ENCODE measurements at places on chromosomes 6 and 20.

DNA sequence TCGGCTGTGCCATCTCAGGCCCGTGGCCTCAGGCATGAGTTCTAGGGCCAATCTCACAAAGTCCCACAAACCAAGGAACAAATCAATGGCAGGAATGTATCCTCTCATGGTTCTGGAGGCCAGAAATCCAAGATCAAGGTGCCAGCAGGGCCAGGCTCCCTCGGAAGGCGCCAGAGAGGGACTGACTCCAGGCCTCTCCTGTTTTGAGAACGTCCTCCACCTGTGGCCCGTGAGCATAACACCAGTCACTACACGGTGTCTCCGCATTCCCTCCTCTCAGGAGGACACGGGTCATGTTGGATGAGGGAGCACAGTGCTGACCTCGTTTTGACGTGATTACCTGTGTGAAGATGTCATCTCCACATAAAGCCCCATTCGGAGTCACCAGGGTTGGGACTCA lies 45.0 kb upstream of the SMOC2 start:
- DNase-seq = no peak

GRCh38 chr6:145656128-145656527 lies 79.2 kb downstream of the EPM2A start:
- DNase-seq = no peak

DNA sequence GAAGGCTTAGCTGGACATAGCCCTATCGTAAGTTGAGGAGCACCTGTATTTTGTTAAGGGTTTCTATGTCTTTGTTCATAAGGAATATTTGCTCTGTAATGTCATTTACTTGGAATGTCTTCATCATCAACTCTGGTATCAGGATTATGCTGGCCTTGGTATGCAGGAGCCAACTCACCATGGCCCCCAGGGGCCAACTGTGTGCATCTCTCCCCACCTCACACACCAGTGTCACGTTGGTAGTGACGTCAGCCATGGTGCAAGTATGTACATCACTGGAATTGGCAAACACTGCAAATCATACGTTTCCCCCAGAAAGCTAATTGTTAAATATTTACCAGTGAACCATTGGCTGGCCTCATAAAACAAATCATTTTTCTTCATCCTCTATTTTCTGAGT lies 70.8 kb downstream of the YTHDF1 start:
- DNase-seq = no peak

GRCh38 chr6:7129360-7129759 lies 21.6 kb downstream of the RREB1 start:
- no peak for DNase-seq

DNA sequence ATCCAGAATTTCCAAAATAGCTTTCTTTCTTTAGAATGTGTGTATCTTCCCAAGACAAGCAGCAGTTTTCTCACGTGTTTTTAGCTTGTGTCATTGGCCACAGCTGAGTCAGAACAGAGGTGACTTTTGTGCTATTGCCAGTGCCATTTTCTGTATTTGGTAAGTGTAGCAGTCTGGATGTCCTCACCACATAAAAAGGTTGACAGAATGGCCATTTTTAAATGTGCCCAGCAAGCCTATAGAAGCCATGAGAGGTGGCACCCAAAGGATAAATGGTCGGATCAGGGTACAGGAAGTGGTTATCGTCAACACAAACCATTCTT lies 269.5 kb upstream of the HSF2 start:
- no peak for DNase-seq

DNA sequence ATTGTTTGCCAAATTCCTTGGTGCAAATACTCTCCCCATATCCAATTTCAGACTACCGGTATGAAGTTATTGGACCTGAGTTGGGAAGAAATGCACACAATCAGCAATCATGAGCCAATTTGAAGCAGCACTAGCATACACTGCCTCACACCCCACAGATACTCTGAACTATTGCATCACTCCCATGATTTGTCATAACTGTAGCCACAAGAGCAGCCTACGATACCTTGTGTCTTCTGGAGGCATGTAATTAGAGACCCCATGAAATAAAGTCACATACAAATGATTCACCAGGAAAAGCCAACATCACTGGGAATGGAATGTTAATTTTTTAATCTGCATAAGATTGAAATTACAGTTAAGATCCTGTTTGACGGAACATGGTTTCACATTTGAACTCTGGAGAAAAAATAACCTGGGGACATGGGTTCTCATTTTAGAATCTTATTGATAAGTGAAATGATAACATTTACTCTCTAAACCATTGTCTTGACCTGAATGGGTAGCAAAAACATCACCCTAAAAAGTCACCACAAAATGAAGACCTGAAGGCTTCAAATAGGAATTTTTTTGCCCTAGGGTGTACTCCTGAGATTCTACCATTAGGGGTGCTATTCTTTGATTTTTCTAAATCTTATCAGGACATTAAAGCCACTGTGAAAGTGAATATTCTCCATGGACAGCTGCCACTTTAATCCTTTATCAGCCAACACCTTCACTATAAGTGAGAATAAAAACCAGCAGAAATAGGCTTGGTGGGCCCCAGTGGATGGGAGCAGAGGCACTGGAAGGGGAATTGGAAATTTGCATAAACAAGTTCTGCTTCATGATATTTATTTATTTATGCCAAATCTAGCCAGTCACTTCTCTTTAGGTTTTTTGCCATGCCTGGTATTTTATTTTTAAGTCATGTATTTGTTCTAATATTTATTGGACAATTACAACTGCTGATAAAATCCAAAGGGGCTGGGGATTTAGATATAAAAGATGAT lies 34.5 kb upstream of the HBS1L start:
- DNase-seq = no peak

DNA sequence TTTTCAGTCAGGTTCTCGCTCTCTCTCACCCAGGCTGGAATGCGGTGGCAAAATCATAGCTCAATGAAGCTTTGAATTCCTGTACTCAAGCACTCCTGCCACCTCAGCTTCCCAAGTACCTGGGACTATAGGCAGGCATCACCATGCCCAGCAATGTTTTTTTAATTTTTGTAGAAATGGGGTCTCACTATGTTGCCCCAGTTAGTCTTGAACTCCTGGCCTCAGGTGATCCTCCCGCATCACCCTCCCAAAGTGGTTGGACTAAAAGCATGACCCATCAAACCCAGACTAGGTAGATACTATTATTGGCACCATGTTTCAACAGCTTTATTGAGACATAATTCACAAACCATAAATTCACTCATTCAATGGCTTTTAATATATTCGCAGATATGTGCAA lies 72.7 kb upstream of the RUNX2 start:
- no peak for DNase-seq

GRCh38 chr6:140344142-140344913 lies 969.9 kb upstream of the CITED2 start:
- no peak for DNase-seq

DNA sequence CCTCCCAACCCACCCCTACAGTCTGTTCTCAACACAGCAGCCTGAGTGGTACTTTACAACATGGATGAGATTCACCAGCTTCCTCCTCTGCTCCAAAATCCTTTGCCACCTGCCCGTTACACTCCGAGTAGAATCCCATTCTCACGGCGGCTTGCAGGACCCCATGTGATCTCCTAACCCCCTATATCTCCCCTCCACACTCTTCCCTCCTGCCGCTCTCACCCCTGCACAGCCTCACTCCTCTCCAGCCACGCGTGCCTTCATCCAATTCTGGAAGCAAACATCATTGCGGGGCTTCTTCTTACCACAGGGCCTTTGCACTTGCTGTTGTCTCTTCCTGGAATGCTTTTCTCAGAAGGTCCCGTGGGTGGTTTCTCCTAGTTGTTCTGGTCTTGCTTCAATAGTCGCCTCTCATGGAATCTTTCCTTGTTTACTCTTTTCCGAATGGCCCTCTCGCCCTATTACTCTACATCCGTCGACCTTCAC lies 472.3 kb downstream of the CDH26 start:
- DNase-seq = no peak

- DNase-seq = no peak
Measured at GRCh38 chr6:2129182-2129621, 116.2 kb downstream of the GMDS start.

DNA sequence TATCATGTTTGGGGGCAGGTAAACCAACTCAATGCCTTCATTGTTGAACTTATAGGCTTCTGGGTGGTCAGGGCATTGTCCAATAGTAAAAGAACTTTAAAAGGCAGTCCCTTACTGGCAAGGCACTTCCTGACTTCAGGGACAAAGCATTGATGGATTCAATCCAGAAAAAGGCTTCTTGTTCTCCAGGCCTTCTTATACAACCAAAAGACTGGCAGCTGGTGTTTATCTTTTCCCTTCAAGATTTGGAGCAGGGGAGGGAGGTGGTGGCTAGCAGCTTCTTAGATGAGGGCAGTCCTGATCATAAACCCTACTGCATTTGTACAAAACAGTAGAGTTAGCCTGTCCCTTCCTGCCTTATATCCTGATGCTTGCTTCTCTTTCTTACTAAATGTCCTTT lies 57.5 kb downstream of the NCOA3 start:
- no peak for DNase-seq

DNA sequence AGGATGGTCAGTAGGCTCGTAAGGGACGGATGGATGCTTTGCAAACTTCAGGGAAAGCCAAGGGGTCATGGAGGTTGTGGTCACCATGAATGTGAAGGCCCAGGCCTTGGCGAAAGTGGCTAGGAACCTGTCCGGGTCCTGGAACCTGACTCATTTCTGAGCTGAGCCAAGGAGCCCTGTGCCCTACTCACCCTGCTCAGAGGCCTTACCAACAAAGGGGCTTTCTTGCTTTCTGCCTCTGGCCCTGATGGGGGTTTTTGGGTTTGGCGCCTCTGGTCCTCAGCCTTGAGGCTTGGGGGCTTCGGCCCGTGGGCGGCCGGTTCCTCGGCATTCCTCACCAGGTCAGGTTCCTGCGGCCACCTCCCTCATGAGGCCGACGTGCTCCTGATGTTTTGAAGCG lies 155.1 kb downstream of the DTNBP1 start:
- DNase-seq = no peak

GRCh38 chr20:57672164-57672563 lies 37.7 kb downstream of the PMEPA1 start:
- peak; percentile 92 for DNase-seq

DNA sequence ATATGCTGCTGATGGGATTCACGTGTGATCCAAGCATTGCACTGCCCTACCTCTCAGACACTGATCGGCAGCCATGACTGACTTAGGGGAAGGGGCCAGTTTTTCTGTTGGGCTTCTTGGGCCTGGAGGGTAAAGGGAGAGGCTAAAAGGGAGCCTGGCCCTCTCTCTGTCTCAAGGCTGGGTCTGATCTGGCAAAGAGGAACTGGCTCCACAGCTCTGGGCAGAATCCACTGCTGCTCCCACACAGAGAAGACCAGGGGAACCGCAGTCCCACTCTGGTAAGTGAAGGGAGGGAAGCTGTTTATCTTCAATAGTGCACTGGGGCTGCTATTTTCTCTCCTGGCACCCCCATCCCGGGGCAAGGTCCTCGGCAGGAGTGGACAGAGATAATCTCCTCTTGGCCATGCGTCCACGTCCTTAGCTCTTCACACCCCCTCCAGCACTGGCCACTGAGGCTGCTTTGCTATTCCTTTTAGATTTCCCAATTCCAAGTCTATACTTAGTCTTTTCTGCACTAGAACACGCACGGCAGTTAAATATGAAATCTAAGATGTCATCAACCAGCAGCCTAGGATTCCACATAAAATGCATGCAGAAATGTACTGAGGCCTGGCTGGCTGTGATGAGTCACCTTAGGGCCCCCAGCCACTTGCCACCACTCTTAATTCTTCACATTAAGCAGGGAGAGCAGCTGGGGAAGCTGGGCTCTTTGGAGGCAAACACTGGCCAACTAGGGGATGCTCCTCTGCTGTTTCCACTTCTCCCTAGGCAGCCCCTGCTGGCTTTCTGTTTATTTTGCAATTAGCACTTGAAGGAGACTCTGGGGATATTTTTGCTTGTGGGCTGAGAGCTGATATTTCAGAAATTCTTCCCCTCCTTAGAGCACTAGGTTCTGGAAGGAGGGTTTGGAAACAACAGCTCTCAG lies 87.8 kb upstream of the ARMC2 start:
- DNase-seq = peak; percentile 28

DNA sequence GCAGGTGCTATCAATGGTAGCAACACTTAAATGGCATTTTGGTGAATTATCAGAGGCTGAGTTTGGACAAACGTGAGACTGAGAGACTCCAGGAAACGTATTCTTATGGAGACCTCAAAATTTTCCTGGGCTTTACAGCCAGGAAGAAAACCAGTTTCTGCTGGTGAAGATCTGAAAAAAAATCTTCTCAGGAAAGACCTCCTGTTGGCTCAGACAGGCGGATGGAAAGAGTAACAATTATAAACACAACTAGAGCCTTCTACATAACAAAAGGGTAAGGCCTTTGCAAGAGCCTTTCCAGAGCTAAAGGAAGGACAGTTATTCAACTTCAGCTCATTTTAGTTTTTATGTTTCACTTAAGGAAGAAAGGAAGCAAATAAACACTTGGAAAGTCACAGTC lies 274.4 kb downstream of the THBS2 start:
- no peak for DNase-seq

- no peak for DNase-seq
Measured at GRCh38 chr6:106730264-106730663, 100.9 kb downstream of the QRSL1 start.

DNA sequence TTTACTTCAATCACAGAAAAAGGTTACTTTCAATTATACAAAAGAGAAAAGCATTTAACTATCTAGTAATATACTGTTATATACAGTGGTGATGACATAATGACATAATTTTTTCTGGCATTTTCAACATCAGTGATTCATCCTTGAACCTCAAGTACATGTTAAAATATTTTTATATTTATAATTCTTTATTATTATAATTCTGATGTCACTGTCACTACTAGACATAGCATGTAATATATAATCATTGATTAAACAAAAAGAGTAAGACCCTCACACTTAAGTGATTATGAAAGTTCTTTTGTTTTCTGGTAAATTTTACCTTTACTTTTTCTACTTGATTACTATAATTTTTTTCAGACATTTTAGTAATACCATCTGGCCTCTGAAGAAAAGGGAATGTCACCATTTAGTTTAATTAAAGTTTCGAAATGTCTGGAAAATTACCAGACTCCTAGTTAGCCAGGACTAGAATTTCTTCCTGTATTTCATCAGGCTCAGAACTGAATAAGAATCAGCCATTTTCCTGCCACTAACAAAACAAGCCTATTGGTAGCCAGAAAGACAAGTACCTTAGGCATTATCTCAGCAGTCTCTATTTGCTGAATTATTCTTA lies 71.5 kb downstream of the FILIP1 start:
- DNase-seq = no peak

- DNase-seq = no peak
Measured at GRCh38 chr6:26075063-26075717, 12.0 kb upstream of the HFE start.

DNA sequence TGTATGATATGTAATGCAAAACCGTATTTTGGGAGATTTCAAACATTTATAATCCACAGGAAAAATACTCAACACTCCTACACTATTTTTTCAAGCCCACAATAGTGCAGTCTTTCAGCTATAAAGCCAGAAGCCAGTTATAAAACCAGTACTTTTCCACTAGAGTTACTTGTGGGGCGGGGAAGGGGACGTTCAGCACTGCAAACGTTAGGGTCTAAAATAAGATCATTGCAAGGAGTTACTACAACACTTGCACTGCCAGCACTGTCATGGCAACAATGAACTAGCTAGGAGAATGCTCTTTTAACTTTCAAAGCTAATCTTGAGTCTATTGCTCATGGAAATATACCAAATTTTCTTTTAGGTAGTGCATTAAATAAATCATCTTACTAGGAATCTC lies 14.7 kb downstream of the SESN1 start:
- DNase-seq = no peak

- no peak for DNase-seq
Measured at GRCh38 chr6:73665686-73666319, 12.0 kb upstream of the SLC17A5 start.
